ENCODE measurements at places on chromosomes 12 and 14. TPM values are rescaled to one million over a fixed set of nuclear protein-coding genes. Genes with fewer than 3 reads are reported as not detected.

Gene SRRM4
- not detected for total RNA-seq

DNA sequence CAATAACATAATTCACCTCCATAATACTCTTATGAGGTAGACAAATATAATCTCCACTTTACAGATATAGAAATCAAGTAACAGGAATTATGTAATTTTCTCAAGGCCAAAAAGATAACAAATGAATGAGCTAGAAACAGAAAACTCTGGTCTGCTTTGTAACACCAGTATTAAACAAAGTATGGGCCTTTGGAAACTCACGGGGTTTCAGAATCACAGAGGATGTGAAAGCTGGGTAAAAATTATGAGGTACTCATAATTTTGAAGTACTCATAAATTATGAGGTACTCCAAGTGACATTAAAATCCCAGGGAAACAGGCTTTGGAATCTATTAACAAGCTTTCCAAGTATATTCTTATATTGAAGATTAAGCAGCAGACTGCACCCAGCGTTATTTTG, 140.2 kb downstream of the MED13L start:
- no peak for DNase-seq

Gene PLBD1
- total RNA-seq, result 0.13 TPM

DNA sequence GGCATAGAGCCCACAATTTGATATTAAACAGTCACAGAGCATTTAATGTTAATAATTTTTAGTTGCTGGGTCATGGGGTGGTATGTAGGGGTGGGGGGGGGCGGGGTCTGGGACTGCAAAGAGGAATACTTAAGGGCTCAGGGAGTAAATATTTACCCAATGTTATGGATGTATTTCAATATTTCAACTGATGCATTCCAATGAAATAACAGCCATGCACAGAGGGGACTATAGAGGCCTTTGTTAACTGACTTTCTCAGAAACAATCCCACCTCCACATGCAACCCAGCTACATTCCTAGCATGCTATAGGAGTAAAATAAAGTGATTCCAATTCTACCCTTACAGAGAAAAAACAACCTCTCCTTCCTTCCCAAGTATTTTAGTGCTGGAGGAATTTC, 7.9 kb upstream of the BBS10 start:
- DNase-seq, result no peak

- DNase-seq, result no peak
Measured at GRCh38 chr14:93109572-93110481, 5.9 kb downstream of the ITPK1 start.

- DNase-seq, result no peak
Measured at GRCh38 chr14:76073717-76074116, 78.0 kb upstream of the GPATCH2L start.
